Skin of body (tissue), 3 donors: ENCODE measurements at places on chromosomes 2 and 18.

- peak; percentile 81 for DNase-seq
Observed at GRCh38 chr2:172084645-172085459, 455 bp upstream of the DLX1 start.

DNA sequence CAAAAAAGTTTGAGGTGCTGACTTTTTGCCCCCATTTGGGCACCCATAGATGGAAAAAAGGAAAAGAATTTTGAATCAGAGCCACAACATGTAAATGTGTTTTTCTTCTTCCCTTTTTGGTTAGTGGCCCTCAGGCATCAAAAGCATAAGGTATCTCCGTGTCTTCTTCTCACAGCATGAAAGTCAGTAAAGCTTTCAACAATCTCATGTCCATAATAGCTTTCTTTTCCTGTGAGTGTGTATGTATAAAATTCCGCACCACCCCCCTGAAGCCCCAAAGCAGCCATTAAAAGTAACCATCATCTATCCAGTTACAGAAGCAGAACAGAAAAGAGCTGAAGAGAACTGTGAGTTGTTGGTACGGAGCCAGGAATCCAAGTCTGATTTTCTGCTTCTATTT is 1539.7 kb upstream of the ACVR2A start:
- no peak for DNase-seq

- DNase-seq: no peak
Observed at GRCh38 chr2:119756837-119757236, 2.9 kb upstream of the PTPN4 start.

GRCh38 chr2:7905756-7906155 is 776.1 kb upstream of the ID2 start:
- no peak for DNase-seq
